ENCODE measurements at places on chromosomes 5 and 9.
A peak's percentile ranks its signal among the peaks of the same experiment; 100 is the strongest.

GRCh38 chr9:98074115-98074990, 17.8 kb downstream of the NANS start:
- peak; percentile 77 for DNase-seq

DNA sequence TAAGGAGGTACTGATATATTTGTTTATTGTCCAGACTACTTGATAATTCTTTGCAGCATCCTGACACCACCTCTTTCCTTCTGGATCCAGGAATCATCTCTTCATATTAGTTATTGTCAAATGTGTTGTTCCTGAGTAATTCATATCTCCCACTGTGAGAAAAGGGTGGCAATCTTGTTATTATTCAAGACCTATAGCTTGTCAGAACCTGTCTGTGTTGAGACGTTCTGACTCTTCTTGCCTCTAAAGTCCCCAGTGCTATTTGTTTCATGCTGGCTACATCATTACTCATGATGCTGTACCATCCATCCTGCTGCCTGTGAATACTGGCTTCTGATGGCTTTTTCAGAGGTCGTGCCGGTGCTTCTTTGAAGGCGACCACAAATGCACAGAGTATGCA, 68.7 kb upstream of the TAF11L2 start:
- no peak for DNase-seq

GRCh38 chr5:61731267-61731945, 399.3 kb downstream of the ZSWIM6 start:
- DNase-seq = no peak

DNA sequence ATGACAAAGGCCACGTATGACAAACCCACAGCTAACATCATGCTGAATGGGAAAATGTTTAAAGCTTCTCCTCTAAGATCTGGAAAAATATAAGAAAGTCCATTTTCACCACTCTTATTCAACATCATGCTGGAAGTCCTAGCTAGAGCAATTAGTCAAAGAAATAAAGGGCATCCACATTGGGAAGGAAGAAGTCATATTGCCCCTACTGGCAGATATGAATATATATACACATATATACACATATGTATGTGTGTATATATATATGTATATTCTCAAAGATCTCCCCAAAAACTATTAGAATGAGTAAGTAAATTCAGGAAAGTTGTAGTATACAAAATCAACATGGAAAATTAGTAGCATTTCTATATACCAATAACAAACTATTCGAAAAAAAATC, 17.1 kb downstream of the APBA1 start:
- DNase-seq = no peak

- DNase-seq = peak; percentile 60
These were observed 1.7 kb downstream of the TLE1 start for GRCh38 chr9:81687521-81688261.

GRCh38 chr5:112694853-112695709, 42.6 kb upstream of the APC start:
- DNase-seq = no peak

GRCh38 chr5:80246995-80247729, 8.7 kb downstream of the SERINC5 start:
- peak; percentile 53 for DNase-seq

DNA sequence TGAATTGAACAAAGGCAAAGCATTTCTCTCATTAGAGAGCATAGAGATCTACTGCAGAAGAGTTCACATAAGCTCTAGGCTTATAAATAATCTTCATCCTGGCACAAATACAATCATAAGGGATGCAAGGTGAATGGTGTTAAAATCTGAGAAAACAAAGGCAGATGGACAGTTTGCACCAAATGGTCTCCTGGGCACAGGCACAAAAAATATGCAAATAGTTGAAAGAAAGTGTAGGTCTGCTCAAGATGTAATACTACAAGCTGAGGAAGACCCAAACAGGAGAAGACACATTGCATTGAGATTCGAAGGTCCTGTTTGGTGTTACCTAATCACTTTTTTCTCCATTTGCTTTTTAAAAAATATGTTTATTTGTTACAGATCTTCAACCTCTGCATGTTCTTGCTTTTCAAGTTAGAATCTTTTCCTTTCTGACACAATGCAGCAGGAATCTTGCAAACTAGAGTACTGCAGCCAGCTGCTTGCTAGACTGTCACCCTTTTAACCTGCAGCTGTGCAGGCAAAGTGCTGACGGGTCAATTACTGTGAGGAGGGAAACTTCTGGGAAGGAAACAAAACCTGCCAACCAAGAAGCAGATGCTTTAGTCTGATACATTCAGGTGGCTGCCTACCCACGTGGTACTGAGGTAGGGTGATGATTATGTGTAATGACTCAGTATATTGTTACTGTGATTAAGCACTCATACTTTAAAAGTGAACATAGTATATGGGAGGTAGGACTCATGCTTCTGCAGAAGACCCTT, 1048.6 kb upstream of the SEMA6A start:
- DNase-seq = peak; percentile 82

GRCh38 chr5:147985608-147986007, 78.2 kb upstream of the SPINK5 start:
- DNase-seq = no peak

- DNase-seq = no peak
These were observed 25.7 kb downstream of the SREK1IP1 start for GRCh38 chr5:64742821-64743220.

DNA sequence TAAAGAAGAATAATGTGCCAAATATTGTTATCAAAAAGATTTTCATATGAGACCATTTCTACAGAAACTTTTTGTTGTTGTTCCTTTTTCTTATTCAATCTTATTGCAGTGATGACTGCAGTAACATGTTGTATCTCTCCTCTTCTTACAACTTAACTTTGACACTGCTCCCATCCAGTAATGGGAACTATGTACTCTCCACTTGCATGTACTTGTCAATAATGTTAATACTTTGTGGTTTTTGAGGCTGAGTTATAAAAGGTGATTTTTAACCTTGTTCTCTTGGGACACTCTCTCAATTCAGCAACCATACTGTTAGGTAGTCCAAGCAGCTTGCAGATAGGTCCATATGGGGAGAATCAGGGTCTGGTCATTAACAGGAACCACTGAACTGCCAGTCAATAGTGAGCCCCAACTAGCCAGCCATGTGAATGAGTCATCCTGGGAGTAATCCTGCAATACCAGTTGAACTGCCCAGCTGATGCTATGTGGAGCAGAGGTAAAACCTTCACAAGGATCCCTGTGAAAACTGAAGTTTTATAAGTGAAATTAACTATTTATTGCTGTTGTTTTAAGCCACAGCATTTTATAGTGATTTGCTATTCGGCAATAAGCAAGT, 199.6 kb upstream of the DAB2 start:
- DNase-seq = no peak

DNA sequence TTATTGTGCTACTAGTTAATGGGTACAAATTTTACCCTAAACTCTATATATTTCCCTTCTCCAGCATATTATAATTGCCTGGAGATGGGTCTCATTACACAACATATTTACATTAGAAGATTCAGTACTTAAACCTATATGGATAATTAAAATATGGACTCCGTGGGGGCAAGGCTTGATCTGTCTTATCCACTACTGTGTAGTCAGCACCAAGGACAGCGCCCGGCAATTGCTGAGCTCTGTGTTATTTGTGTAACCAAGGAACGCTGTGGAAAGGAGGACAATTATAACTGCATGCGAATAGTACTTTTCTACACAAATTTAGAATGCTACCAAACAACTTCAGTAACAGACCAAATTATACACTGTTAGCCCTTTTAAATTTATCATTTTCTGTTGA, 77.7 kb downstream of the DNAH5 start:
- peak; percentile 75 for DNase-seq

GRCh38 chr5:156534906-156535485, 208.0 kb downstream of the SGCD start:
- peak; percentile 40 for DNase-seq

- DNase-seq = peak; percentile 73
These were observed 4.8 kb downstream of the DNAJB5 start for GRCh38 chr9:34994260-34994899.

DNA sequence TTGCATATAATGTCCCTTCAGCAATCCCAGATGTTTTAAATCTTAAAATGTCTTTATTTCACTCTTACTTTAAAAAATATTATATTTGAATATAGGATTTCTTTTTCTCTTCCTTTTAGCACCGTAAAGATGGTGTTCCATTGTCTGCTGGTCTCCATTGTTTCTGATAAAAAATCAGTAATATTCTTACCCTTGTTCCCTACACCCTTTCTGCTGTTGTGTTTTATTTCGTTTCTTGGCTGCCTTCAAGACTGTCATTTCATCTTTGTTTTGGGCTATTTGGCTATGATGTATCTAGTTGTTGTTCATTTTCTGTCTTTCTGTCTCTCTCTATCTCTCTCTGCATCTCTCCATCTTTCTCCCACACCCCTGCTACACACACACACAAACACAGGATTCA, 197.9 kb downstream of the IRX2 start:
- no peak for DNase-seq

- no peak for DNase-seq
These were observed 247.7 kb upstream of the EDIL3 start for GRCh38 chr5:84632418-84632817.

GRCh38 chr9:38010918-38011704, 57.9 kb downstream of the SHB start:
- DNase-seq = no peak

DNA sequence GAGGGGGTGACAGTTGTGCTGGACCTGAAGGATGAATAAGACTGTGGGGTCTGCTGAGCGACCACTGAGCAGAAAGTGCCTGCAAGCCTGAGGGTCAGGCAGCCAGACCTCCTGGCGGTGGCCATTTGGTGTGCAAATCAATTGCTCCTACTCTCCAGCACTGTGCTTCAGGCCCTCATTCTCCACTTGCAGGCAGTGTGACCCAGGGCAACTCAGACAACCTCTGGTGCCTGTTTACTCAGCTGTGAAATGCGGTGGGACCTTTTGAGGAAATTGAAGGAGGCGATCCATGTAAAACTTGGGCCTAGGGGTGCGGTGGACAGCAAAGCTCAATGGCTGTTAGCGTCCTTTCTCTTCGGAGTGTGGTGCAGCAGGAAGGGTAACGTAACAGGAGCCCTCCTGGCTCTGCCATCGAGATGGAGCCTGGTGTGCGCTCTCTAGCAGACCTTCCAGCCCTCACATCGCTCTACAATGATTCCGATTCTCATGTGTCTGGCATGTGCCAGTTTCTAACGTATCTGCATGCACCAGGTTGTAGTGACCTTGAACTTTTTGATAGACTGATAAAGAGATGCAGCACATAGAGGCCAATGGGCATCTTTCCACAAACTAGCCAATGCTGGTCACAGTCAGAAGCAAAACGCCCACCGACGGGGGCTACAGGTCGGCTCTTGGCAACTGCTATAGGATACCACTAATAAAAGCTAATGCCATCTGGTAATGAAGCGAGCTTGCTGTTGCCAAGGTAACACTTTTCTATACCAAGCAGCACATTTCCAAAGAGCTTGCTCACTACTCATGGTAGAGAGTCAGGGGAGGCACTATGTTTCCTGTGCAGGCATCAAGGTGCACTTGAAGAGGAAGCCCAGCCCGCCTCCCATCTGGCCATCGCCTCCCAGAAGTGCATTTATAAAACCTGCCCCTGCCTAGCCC, 159.7 kb upstream of the RAPGEF1 start:
- DNase-seq = no peak

GRCh38 chr5:118253225-118254061, 734.9 kb downstream of the DTWD2 start:
- DNase-seq = peak; percentile 35

GRCh38 chr5:20570486-20570885, 582.5 kb upstream of the CDH18 start:
- no peak for DNase-seq

DNA sequence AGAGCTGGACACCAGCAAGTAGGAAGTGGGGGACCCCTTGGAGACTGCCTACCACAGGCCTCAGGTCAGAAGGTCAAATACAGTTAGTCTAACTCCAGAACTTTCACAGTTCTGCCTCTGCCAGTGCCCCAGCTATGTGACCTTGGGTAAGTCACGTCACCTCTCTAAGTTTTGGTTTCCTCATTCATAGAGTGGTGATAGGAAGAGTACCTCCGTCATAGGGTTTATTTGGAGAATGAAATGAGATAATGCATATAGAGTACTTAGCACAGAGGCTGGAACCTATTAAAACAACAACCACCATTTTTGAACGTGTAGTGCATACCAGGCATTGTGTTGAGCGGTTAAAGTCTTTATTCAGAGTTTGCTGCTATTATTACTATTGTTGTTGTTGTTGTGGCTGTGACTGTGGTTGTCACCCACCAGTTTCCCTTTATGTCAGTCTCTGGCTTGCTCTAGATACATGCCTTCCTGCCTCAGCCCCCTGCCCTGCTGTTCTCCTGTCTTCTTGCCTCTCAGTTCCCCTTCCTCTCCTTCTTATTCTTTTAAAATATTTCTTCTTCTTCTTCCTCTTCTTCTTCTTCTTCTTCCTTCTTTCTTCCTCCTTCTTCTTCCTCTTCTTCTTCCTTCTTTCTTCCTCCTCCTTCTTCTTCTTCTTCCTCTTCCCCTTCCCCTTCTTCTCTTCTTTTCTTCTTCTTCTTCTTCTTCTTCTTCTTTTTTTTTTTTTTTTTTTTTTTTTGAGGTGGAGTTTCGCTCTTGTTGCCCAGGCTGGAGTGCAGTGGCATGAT, 67.8 kb downstream of the RALGPS1 start:
- no peak for DNase-seq

DNA sequence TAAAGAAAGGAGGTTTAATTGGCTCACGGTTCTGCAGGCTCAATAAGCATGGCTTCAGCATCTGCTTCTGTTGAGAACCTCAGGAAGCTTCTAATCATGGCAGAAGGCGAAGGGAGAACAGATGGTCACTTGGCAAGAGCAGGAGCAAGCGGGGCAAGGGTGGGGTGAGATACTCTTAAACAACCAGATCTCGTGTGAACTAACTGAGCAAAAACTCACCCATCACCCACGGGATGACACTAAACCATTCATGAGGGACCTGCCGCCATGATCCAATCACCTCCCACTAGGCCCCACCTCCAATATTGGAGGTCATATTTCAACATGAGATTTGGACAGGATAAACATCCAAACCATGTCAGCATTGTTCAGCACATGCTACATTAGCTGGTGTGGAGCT, 89.1 kb upstream of the HAND1 start:
- DNase-seq = no peak

DNA sequence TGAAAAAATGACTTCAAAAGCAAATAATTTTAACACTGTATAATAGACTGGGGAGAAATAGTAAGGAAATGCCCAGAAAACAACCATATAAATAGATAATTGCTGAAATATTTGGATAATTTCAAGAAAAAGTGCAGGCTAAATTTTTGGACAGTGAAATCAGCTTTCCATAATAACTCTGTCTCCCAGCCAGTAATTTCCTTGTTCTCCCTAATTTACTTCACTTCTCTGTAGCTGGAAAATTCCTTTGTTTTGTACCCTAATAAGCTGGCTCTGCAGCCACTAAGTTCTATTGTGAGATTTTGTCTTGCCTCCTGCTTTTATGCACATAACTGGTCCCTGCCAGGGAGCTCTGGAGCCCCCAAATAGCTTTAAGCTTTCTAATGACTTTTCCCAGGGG, 27.7 kb downstream of the PRDM6 start:
- DNase-seq = no peak

DNA sequence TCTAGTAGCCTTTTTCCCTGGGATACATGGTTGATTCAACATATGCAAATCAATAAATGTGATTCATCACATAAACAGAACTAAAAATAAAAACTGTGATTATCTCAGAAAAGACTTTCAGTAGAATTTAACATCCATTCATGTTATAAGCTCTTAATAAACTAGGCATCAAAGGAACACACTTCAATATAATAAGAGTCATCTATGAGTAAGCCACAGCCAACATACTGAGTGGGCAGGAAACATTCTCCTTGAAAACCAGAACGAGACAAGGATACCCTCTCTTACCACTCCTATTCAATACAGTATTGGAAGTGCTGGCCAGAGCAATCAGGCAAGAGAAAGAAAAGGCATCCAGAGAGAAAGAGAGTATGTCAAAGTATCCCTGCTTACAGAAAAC, 239.9 kb downstream of the ATPSCKMT start:
- no peak for DNase-seq

- peak; percentile 56 for DNase-seq
These were observed 60.7 kb downstream of the SLC1A1 start for GRCh38 chr9:4550777-4551484.
